ENCODE measurements at places on chromosomes 6 and 20.

- DNase-seq: no peak
These were observed 15.6 kb upstream of the HMGN3 start for GRCh38 chr6:79250107-79250514.

DNA sequence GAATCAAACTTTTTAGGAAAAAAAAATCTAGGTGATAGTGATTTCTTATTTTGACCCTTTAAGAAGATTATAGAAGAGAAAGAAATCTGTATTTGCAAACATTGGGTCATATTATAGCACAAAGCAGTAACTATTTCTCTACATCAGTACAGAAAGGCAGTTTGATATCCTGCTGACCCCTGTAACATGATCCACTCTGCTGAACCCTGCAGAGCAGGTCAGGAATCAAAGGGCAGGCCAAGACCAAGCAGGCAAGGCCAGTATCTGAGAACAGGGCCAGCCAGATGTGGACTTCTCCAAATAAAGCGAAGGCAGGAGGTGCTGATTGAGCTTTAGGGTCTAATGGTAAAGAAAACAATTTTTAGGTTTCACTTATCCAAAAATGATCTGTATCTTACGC is 239.4 kb downstream of the PTPRK start:
- no peak for DNase-seq

DNA sequence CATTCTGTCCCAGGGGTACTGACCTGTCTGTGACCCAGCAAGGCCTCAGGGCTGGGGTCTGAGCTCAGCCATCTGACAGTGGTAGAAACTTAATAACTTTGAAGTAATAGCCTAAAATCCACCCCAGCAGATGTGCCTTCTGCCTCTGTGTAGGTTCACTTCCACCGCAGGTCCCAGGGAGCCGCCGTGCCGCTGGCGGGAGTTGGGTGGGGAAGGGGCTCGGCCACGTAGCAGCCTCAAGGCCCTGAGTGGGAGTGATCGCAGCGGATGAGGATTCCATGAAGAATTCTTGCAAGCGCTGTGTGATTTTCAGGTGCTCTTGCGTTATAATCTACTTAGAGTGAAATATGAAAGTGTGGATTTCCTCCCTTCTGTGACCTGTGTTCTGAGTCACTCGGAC is 163.7 kb downstream of the DTNBP1 start:
- no peak for DNase-seq

DNA sequence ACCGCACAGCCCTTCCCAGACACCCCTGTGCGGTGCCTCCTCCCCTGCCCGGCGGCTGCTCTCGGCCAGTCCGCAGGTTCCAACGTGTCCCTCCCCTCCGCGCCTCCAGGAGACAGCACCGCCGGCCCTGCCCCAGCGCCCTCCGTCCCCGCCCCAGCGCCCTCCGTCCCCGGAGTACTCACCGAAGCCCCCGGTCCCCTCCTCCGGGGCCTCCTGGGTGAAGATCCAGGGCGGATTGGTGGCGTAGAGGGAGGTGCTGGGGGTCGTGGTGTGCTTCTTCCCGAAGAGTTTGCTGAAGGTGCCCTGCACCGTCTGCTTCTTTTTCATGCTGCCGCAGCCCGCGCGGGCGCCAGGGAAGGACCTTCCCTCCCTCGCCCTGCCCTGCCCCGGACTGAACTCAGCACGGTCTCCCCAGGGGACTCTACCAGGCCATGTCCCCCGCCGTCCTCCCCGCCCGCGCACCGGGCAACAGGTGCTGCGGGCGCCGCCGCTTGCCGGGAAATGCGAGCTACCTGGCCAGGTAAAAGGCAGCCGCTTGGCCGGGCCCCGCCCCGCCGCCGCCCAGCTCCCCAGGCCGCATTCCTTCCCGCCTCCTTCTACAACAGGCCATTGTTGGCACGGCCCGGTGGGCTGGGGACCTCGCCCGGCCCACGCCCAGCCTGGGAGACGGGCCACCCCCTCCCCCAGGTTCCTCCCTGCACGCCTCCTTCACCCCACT is at the start of gene C6orf132:
Gene C6orf132, minus strand, starts transcription at position 503 of the 718 bp plus-strand sequence. Its CDS starts 176 bp downstream, at position 327.
- no peak for DNase-seq

- DNase-seq: no peak
These were observed 293.5 kb downstream of the ARHGAP18 start for GRCh38 chr6:129416337-129416990.

DNA sequence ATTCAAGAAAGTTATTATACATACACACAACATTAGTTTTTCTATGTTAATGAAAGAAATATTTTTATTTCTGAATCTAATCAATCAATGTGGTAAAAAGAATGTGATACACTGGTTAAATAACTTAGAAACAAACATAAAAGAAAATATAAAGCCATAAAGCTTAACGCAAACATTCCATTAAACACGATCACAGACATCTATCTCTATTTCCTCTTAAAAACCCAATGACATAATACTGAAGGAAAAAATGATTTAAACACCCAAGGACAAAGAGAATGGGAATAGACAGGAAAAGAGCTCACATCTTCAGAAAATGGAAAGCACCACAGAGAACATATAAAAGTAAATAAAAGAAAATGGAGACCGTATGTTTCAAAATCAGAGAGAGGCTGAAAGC is 19.4 kb downstream of the ZUP1 start:
- no peak for DNase-seq

Data from stimulated activated CD8-positive, alpha-beta memory T cell treated with anti-CD3 and anti-CD28 coated beads, Interleukin-4, amount 100 ng/mL, for 1 hour (primary cell).